ENCODE measurements at places on chromosomes 16 and 17.
A peak's percentile ranks its signal among the peaks of the same experiment; 100 is the strongest.

GRCh38 chr17:71460943-71461342 lies 659.9 kb upstream of the SOX9 start:
- DNase-seq, result no peak

GRCh38 chr16:66493490-66494401 lies 56.2 kb downstream of the TK2 start:
- DNase-seq, result no peak

- peak; percentile 8 for DNase-seq
These were observed 127.7 kb downstream of the XYLT1 start for GRCh38 chr16:17343028-17343427.

GRCh38 chr16:66511602-66512271 lies 38.2 kb downstream of the TK2 start:
- no peak for DNase-seq

DNA sequence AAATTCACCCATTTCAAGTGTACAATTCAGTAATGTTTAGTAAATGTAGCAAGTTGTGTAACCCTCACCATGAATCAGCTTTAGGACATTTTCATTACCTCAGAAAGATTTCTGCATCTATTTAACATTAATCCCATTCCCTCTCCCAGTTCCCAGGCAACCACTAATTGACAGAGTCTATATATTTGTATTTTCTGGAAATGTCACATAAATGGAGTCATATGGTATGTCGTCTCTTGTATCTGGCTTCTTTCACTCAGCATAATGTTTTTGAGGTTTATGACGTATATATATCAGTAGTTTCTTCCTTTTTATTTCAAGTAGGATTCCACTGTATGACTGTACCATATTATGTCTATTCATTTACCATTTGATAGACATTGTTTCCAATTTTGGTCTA lies 199.8 kb downstream of the CYB561 start:
- no peak for DNase-seq

GRCh38 chr17:82407255-82407654 lies 10.9 kb upstream of the HEXD start:
- no peak for DNase-seq

GRCh38 chr17:82942166-82943130 lies 102.6 kb upstream of the ZNF750 start:
- DNase-seq, result no peak

DNA sequence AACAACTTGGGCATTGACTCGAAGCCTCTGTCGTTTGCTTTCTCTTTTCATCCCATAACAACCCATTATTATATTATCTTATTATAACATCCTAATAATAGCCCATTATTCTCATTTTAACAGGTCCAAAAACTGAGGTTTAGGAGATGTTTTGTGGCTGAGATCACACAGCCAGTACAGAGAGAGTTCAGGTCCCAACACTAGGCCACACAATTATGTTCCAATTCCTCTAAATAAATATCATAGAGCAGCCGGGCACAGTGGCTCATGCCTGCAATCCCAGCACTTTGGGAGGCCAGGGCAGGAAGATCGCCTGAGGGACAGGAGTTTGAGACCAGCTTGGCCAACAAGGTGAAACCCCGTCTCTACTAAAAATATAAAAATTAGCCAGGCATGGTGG lies 40.3 kb upstream of the KIFC3 start:
- DNase-seq, result no peak

DNA sequence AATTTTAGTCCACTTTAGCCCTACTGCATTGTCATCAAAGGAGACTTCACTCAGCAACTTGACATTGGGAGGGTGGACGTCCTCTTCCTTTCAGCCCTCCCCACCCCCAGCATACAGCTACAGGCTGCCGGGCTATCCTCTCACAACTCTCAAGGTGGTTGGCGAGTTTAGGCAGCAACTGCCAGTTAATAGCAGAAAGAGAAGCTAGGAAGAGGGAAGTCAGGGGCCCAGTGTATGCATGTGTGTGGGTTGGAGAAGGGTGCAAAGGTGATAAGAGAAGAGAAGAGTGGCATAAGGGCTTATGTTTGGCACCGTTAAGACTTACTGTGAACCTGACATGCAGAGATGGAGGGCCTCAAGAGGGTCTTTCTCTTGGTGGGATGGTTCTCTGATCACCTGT lies 31.8 kb downstream of the CCL4 start:
- DNase-seq, result no peak

DNA sequence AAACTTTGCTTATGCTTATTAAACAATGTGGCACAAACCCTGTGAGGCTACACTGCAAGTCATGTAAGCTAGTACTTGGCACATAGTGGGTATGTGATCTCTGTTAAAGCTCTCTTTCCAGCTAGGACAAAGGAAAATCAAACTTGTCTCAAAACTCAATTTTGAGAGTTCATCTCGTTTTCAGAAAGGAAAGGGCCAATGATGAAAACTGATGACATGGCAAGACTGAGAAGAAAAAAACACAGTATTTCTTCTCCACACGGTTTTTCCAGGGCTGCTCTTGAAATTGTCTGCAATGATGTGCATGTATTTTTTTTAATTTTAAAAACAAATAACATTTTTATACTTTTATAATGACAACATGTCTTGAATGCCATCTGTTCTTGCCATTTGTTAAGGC lies 389.8 kb downstream of the CA10 start:
- DNase-seq, result no peak

DNA sequence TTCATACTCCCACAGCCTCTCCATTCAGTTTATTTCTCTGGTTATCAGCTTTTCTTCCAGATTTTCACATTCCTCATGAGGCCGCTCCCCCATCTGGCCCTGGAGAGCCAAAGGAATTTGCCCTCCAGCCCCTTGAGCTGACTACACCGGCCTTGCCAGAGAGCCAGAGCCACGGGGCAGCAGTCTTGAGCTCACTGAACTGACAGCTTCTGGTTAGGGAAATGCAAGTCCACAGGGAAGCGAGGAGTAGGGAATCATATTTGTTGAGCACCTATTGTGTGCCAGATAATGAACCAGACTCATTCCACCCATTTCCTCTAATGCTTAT lies 102.4 kb downstream of the ABCC12 start:
- DNase-seq, result no peak

GRCh38 chr16:79792664-79793351 lies 192.3 kb upstream of the MAF start:
- DNase-seq, result no peak

DNA sequence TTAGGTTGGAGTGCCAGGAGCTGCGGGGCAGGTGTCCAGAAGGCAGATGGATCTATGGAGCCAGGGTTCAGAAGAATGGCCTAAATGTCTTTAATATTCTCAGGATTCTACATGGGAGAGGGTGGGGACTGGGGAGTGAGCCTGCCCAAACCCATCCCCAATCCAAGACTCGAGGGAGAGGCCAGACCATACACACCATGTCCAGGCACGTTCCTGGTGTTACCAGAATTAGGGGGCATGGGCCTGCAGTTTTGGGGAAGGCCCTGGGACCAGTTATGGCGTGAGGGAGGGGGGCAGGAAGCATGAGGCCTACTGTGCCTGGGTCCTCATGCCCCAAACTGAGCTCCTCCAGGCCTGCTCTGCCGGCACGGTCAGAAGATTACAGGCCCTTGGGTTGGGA lies 1.9 kb downstream of the TAX1BP3 start:
- DNase-seq, result no peak

DNA sequence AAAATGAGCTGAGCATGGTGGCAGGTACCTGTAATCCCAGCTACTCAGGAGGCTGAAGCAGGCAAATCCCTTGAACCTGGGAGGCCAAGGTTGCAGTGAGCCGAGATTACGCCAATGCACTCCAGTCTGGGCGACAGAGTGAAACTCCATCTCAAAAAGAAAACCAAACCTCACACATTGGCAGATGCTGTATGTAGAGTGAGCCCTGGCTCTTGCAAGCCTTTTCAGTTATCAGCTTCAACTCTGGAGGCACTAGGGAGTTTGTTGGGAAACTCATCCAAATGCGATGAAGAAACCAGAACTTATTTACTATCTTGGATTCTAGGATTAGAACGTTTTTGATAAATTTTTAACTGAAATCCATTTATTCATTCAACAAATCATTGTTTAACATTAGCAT lies 56.9 kb upstream of the RASL10B start:
- DNase-seq, result no peak

- no peak for DNase-seq
These were observed 110.3 kb downstream of the SNX29 start for GRCh38 chr16:12086822-12087221.

DNA sequence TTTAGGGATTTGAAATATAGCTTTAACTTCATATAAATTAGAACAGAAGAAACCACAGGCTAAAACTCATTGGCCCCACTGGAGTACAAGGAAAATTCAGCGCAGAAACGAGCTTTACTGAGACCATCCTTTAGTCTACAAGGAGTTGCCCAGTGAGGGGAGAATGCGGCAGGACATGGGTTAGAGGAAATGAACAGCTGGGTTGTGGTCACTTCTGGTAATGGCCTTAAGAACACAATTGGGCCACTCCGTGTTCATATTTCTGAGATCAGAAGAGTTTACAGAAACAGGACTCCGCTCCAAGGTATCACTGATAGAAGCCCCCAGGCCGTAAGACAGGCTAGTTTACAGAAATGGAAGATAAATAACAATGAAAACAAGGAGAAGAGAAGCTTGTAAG lies 188.3 kb downstream of the ZFHX3 start:
- no peak for DNase-seq

GRCh38 chr17:78372841-78373240 lies 5.6 kb upstream of the PGS1 start:
- no peak for DNase-seq

DNA sequence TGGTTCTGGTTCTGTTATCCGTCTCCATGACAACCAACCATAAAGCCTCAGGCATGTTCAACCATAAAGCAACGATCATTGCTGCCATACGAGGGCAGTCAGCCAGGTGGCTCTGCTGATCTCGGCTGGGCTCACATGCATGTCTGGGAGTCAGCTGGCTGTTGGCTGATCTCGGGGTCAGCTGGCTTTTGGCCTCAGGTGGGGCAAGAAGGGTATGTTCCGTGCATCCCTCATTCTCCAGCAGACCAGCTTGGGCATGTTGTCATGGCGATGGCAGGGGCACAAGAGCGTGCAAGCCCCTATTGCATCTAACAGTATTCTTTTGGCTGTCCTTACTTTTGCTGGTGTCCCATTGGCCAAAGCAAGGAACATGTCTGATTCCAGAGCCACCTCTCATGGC lies 86.2 kb downstream of the ABCC6 start:
- no peak for DNase-seq

DNA sequence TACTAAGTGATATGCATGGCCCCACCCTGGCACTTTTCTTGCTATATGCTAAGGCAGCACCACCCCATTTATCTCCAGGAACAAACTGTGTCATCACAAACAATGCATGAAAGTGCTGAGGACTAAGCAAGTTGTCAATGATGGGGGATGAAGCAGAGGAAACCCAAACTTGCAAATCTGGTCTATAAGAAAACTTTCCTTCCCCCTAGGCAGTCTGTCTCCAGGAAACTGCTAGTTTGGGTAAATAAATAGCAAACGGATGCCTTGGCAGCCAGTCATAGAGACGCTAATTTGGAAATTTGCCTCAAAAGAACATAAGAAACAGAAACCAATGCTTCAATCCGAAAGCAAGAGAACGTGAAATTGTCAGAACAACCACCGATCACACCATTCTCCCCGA lies 5.6 kb upstream of the HSBP1 start:
- DNase-seq, result no peak

DNA sequence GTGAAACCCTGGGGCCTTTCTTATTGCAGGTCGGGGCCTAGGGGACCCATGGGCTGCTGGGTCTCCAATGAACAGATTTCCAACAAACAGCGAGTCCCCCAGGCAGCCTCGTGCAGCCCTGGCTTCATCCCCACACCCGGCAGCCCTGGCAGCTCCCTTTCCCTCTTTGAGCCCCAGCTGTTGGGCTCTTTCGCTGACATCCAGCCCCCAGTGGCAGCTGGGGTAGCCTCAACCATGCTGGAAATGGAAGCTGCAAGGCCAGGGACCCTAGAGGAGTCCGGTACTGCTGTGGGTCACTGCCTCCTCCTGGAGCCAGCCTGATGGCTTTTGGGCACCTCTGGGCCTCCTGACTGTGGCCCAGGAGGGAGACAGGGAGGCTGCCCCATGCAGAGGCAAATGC lies 5.9 kb downstream of the RPUSD1 start:
- DNase-seq, result no peak

DNA sequence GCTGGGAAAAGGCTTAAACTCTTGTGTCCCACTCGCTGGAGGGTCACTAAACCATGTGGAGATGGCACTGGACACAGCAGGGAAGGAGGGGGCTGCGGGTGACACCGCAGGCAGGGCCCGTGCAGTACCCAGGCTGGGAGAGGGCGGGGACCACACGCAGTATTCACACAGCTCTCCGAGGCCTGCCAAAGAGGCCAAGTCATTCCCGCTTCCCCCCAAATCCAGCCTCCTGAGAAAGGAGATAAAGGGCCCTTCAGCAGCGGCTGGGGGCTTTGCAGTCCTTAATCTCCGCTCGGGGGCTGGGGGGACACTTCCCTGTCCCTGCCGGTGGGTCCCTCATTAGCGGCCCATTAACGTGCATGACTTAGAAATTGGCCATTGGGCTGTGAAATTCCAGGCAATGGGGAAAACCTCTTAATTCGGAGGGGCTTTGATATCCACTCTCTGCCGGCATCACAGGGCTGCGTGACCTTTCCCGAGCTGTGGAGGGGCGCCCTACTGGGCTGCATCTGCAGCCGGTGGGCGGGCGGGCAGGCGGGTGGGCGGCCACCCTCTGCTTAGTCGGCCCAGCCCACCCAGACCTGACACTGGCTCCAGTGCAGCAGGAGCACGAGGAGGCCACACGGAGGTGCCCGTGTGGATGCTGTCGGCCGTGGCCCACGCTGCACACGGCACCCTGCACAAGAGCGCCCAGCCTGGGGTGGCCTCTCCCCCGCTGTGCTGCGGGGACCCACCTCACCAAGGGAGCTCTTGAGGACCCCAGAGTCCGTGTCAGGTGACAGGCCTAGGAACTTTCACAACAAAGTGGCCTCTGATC lies 2.6 kb upstream of the SLC38A8 start:
- no peak for DNase-seq

GRCh38 chr17:69142175-69142802 lies 594 bp upstream of the ABCA6 start:
- DNase-seq, result no peak

- no peak for DNase-seq
These were observed 16.6 kb downstream of the G6PC1 start for GRCh38 chr17:42917236-42917603.

DNA sequence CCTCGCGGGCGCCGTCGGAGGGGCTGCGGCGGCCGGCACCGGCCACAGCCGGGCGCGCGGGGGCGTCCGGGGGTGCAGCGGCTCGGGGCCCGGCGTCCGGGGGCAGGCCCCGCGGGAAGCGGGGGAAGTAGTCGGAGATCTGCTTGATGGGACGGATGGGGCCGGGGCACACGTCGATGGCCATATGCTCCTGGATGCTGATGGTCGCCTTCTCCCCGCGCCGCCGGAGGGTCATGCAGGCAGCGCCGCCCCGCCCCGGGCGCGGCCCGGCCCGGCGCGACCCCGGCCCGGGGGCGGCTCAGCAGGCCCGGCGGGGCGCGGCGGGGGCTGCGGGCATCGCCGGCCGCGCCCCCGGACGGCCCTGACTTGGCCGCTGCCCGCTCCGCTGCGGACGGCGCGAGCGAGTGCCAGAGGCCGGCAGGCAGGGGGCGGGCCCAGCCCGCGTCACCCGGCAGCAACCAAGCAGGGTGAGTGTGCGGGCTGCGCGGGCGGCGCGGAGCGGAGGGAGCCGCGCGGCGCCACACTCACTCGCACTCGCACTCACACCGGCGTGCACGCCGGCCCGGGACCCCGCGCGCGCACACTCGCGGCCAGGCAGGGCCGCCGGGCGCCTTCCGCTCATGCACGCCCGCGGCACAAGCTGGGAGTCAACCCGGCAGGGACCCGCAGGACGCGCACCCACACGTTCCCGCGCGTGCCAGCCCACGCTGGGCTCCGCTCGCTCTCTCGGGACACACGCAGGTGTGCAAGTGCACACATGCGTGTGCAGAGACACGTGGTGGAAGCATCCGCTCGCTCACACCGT lies at the start of gene DOC2B:
Gene DOC2B (minus strand): TSS at position 406 of the 805 bp plus-strand sequence. CDS start 171 bp downstream, at position 235.
- peak; percentile 40 for DNase-seq
